ENCODE measurements at places on chromosomes 13 and 19.

DNA sequence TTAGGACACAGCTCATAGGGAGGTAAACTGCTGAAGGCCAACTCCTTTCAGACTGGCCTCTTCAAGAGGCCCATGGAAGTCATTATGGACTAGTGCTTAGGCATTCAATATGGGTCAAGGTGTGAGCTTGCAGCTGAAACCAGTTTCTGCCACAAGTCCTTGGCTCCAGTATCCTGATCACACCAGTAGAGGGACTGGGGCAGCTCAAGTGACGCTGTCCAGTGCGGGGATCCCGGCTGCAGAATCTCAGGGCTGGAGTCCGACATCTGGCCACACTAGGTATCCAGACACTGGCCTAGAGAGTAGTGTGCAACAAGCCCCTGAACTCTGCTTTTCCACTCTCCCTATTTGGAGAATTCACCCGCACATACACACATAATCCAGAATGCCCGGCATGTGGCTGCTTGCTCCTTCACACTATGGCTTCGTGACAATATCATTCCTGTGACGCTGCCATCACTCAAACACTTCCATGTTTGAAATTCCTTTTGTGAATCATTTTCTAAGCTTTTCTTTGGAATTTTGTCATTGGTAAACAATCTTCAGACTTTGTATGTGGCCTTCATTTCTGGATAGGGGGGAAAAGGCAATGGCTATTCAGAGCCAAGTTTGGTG, 425.1 kb downstream of the EFNB2 start:
- DNase-seq = no peak

- DNase-seq = no peak
These were observed 14.6 kb downstream of the SIGLEC11 start for GRCh38 chr19:49946415-49946814.

DNA sequence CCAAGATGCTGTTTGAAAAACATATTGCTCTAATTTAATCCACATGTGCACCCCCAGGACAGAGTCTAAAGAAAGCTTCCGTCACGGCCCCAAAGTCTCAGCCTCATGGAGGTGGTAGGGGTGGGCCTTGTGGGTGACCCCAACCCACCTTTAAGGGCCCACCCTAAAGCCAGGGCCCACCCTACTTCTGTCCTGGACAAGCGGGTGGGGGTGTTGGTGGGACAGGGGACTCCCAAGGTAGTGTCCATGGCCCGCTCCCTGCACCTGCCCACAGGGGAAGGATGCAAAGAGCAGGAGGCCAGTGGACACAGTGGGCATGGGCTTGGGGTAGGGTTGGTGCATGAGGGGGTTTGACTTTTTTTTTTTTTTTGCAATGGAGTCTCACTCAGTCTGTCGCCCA, 66.8 kb downstream of the KCTD15 start:
- DNase-seq = no peak

DNA sequence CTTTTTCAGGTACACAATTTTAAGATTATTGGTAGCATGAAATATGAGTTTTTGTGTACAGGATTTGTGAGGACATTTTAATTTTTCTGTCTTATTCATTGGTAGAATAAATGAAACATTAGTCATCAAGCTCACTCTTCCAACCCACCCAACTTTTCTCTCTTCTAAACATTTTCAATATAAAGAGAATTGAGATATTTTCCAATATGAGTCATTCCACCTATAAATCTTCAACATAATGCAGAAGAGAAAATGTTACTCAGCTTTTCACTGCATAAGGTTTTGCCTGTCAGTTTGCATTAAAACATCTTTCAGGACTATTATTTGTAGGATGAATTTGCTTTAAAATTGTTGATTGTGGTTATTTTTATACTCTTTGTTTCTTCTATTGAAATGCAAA, 330.7 kb downstream of the PCDH20 start:
- no peak for DNase-seq

- DNase-seq = no peak
These were observed 86.7 kb downstream of the ZAR1L start for GRCh38 chr13:32228330-32229041.

- DNase-seq = no peak
These were observed 703 bp upstream of the FBL start for GRCh38 chr19:39846678-39847486.

- DNase-seq = no peak
These were observed 25.6 kb downstream of the NOSIP start for GRCh38 chr19:49554701-49555181.

DNA sequence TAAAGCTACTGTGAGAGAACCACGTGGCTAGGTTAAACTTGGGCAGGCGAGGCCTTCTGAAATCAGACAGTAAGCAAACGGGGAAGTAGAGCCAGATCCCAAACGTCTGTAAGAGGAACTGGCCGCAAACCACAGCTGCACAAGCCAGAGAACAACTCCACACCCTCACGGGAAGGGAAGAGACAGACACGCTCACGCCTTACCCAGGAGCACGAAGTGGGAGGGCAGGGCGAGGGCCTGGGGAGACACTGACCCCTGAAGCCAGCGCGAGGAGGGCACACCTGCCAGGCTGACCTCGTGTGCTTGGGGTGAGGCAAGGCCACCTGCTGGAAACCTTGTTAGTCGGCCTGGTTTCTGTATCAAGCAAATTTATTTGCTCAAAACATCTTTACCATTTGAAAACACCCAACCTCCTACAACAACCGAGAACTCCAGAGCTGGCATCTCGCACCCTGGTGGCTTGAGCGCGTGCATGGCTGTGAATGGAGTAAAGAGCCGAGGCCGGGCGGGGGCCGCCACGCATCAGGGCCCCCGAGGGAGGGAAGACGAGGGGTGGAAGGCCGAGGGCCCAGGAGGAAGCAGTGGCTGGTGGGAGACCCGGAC, 7.3 kb downstream of the POLR2E start:
- no peak for DNase-seq

GRCh38 chr19:46559203-46559602, 41.9 kb upstream of the CALM3 start:
- DNase-seq = no peak

DNA sequence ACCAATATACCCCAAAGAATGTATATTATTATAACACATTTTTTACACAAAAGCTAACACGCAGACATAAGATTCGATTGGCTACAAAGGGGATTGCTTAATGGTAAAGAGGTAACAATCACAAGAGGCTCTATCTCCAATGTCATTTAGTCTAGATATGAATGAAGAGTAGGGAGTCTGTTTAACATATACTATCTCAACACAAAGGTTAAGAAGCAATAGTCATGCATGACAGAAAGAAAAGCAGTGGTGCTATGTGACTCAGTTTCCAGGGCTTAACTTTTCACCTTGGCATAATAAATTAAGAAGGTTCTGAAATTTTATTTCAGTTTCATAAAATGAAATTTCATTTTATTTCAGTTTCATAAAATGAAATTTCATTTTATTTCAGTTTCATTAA, 33.3 kb downstream of the UFM1 start:
- no peak for DNase-seq

- DNase-seq = no peak
These were observed 14.3 kb downstream of the MISP start for GRCh38 chr19:765179-765738.

DNA sequence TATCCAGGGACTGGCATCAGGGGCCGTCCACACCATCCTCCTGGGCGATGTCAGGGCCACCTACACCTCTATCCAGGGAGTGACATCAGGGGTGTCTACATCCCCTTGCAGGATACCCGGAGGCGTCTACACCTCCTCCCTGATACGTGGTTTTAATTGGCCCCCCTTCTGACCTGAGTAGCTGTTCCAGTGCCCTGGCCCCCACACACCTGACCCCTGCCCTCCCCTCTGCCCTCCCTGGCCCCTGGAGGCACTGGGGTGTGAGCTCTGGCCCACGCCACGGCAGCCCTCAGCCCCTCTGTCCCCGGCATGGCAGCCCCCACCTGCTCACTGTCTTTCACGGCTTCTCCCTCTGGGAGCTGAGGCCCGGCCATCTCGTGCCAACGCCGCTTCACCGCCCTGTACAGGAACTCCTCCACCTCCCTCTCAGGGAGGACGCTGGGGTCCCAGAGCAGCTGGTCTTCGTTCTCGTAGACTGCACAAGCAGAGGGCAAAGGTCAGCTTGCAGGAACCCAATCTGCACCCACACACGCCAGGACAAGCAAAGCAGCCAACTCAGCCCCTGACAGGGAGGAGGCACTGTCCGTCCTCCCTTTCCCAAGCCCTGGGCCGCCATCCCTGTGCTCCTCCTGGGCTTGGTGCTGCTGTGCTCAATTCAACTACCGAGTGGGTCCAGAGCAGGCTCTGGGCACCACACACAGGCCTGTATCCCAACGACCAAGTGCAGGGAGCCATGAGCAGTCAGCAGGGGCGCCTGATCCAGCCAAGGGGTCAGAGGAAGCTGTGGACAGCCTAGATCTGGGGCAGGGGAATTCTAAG, 22.2 kb upstream of the PLPP2 start:
- no peak for DNase-seq

GRCh38 chr13:33571618-33572017, 246.3 kb upstream of the RFC3 start:
- DNase-seq = no peak

- DNase-seq = no peak
These were observed 337.8 kb downstream of the IRS2 start for GRCh38 chr13:109448629-109449028.

DNA sequence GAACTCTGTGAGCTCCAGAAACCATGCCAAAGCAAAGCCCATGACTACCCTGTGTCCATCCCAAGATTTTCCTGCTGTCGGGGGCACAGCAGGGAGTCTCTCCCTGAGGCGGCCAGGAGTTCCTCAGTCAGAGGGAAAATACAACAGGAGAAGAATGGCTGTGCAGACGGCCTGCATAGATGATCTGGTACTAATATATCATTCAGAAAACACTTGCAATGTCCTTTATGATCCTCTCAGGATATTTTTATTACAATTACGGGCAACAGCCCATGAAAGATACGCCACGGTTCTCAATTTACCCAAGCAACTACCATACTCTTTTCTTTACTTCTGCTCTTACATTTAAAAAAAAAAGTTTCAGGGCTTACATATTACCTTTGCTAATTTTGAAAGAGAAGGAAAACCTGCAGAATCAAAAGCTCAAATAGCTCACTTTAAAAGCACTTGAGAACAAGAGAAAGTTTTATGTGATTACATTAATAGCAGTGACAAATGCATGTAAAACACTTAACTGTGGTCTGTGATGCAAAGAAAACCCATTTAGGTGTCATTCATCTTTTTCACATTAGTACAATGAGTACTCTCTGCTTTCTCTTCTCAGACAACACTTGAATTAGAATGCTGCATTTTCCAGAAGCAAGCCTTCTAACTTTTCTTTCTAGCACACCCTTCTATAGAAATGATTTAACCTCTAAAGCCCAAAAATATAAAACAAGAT, 460.8 kb downstream of the KLF5 start:
- DNase-seq = no peak

- DNase-seq = no peak
These were observed 451.5 kb upstream of the MIR17HG start for GRCh38 chr13:90896002-90896401.

- no peak for DNase-seq
These were observed 9.3 kb downstream of the MAP3K10 start for GRCh38 chr19:40200341-40201099.

GRCh38 chr19:12194827-12195731, 32.2 kb downstream of the ZNF136 start:
- DNase-seq = peak; percentile 70

DNA sequence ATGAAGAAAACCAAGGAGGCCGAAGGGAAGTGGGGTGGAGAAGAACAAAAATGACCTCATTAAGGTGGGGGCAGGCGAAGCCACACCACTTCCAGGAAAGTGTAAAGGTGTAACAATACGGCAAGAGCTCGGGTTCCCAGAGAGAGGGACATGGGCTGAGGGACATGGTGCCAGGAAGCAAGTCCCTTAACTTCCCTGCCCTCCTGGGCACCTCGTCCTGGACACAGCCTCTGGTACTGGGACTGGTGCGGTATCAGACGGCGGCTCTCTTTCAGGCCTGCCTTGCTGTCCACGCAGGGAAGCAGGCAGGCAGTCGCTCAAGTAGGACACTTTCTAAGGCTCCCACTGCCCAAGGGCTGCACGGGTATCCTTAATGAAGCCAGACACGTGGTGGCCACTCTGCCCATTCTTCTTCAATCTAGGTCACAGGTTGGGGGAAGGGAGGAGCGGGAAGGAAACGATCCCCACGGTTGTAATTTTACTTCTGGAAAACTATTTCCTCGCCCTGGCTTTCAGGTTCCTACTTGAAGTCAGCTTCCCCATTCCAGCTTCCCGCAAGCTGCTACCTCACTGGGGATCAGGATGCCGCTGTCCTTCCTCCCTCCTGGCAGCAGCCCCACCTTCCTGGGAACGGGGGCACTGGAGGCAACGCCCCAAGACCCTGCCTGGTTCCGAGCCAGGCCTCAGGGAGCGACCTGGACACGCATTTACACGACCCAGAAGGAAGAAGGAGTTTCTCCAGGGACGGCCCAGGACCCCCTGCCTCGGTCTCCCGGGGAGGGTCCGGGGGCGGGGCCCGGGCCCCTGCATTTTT, 1.2 kb downstream of the AP3D1 start:
- no peak for DNase-seq

DNA sequence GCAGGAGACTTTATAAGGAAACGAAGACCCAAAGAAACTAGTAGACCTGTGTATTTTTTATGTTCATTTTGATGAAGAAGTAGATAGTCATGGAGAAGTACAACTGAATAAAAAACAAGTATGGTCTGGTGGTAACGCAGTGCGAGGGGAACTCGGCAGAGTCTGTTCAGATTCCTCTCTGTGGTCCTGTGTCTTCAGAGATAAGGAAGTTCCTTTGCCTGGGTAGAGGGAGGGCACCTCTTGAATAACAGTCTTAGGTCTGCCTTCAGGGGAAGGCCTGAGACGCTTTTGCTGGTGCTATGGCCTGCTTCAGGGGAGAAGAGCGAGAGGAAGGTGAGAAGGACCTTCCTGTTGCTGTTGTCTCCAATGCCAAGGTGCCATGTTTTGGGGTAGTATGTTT, 25.9 kb upstream of the SLC46A3 start:
- no peak for DNase-seq

- no peak for DNase-seq
These were observed 29.9 kb upstream of the FAM124A start for GRCh38 chr13:51192348-51192747.

DNA sequence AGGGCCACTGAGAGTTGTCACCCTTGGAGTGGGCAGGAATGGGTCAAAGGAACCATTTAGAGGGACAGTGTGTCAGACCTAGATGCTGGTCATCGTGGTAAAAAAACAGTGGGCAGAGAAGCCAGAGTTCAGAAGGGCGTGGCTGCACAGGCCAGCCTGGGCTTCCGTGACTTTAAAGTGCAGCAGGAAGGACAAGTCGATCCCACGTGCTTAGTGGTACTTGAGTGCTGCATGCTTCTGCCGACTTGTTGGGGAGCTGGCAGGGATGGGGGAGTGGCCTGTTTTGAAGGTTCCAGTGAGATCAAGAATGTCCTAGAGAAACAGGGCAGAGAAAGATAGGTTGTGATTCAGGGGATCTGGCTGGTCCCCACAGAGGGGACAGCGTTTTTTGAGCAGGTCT, 17.0 kb downstream of the LYL1 start:
- no peak for DNase-seq

All from stimulated activated CD4-positive, alpha-beta T cell treated with anti-CD3 and anti-CD28 coated beads, Interleukin-4, amount 100 ng/mL, for 4 hours (primary cell).